ENCODE measurements at places on chromosomes 11 and 22. TPM values are rescaled to one million over a fixed set of nuclear protein-coding genes. Genes with fewer than 3 reads are reported as not detected.

The OR2AG1 gene
- total RNA-seq: not detected

The HMBS gene
- 24.6 TPM for total RNA-seq

The BDNF gene
- total RNA-seq: not detected

The WNT11 gene
- 0.71 TPM for total RNA-seq

The PKDREJ gene
- not detected for total RNA-seq

The NRGN gene
- total RNA-seq: 2.4 TPM

The KIRREL3 gene
- total RNA-seq: not detected

The OR5AR1 gene
- not detected for total RNA-seq

All from T-helper 1 cell treated with Interleukin-12 subunit alpha and Interleukin-12 subunit beta and Interleukin-4 antibody, amounts not matched to agents 30 ng/mL and 1 ng/mL, for 36 hours (primary cell).